ENCODE measurements at places on chromosomes 16 and 17. TPM values are rescaled to one million over a fixed set of nuclear protein-coding genes. Genes with fewer than 3 reads are reported as not detected.
A peak's percentile ranks its signal among the peaks of the same experiment; 100 is the strongest.

DNA sequence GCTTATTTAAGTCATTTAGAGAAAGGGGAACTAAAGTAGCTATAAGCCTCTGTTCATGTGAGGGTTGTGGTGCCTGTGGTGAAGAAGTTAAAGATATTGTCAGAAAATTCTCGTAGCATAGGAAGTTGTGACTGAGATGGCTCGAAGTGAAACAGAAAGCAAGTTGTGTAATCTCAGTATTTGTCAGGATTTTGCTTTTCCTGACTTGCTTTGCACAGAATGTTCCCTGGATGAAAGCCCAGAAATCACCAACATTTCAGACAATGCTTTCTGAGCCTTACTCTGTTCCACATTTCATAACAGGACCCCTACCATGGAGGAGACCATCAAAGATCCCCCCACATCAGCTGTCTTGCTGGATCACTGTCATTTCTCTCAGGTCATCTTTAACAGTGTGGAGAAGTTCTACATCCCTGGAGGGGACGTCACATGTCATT, 10.6 kb downstream of the CALCOCO2 start:
- no peaks in the 10 kb centered on the region for H3K27me3 ChIP-seq
- H3K27ac ChIP-seq, result peak overlapping the region; percentile 63
- H3K4me3 ChIP-seq, result peak overlapping the region; percentile 69
- peaks cover 29% of the 10 kb centered on the region for H3K36me3 ChIP-seq
- DNase-seq, result peak; percentile 87

GRCh38 chr17:74199306-74200092, 4.0 kb upstream of the RPL38 start:
- no peak overlapping the region for H3K27ac ChIP-seq
- H3K27me3 ChIP-seq, result peaks cover 16% of the 10 kb centered on the region
- DNase-seq, result peak; percentile 92
- peaks cover 9% of the 10 kb centered on the region for H3K36me3 ChIP-seq
- no peak overlapping the region for H3K4me3 ChIP-seq

DNA sequence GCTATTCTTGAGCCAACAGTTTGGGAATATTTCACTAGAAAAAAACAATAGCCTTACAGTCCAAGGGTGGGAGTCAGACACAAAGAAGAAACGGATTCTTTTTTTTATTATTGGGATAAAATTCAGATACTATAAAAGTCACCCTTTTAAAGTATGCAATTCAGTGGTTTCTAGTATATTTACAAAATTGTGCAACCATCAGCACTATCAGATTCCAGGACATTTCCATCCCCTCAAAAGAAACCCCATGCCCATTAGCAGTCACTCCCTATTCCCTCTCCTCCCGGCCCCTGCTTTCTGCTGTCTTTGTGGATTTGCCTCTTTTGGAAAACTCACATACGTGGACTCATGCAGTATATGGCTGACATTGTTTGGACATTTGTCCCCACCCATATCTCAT, 134.4 kb downstream of the C16orf95 start:
- DNase-seq, result no peak
- no peak overlapping the region for H3K27ac ChIP-seq
- no peaks in the 10 kb centered on the region for H3K27me3 ChIP-seq
- H3K4me1 ChIP-seq, result no peaks in the 10 kb centered on the region

DNA sequence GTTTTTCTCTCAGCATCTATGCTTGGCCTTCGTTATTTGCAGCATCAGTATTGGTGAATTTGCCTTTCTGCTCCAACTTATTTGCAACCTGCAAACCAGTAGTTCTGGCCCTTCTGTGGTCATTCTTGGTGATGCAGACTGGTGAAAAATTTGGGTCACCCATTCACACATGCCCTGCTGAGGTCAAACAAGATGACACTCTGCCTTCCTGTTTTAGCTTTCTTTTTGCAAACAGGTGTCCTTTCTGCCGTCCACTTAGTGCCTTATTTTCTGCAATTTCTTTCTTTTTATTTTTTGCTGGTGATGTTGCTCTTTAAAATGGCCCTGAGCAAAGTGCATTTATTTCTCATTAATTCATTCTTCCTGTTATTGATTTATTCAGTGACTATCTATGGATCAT, 31.3 kb downstream of the PLCG2 start:
- no peak for DNase-seq
- peaks cover 6% of the 10 kb centered on the region for H3K27me3 ChIP-seq
- no peak overlapping the region for H3K4me3 ChIP-seq
- peaks cover 1% of the 10 kb centered on the region for H3K36me3 ChIP-seq

DNA sequence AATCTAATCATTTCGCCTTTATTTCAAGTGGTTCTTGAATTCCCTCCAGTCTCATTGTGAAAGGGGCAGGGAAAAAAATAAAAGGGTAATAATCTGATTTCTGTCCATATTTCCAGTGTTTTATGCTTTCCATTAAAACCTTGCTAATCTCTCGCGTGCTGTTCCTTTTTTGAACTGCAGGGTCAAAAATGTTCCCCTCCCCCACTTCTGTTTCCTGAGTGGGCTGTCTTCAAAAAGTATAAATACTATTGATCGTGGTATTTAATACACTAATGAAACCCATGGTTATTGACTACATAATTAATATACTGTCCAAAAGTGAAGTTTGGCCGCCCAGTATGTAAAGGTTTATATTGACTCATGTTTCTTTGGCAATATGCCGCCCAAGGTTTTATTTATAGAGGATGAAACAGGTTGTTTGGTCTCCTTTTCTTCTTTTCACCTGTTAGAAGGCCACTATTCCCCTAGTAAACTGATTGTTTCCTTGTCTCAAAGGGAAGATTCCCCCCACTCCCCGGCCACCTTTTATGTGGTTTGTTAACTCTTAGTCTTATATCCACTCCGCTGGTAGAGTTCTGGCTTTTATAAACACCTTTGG, 69.7 kb downstream of the RPA1 start:
- H3K27me3 ChIP-seq, result peaks cover 9% of the 10 kb centered on the region
- H3K4me3 ChIP-seq, result no peak overlapping the region
- peaks cover 6% of the 10 kb centered on the region for H3K4me1 ChIP-seq
- no peak for DNase-seq
- H3K36me3 ChIP-seq, result peaks cover 41% of the 10 kb centered on the region
- no peak overlapping the region for H3K27ac ChIP-seq

GRCh38 chr17:44014437-44015172, at the start of gene TMEM101:
TSS of gene TMEM101 (minus strand) at chr17:44014963. CDS start at chr17:44014952, 11 bp downstream.
- H3K4me3 ChIP-seq, result peak within 1 kb of the TSS; percentile 96
- peaks cover 4% of the 10 kb centered on the region for H3K36me3 ChIP-seq
- H3K4me1 ChIP-seq, result peaks cover 17% of the 10 kb centered on the region
- H3K27me3 ChIP-seq, result no peaks in the 10 kb centered on the region
- DNase-seq, result peak; percentile 96

The PTGES3L gene
- 0.66 TPM for total RNA-seq

The MYL11 gene
- total RNA-seq, result 1.3 TPM

The C16orf89 gene
- total RNA-seq, result not detected

All from activated CD4-positive, alpha-beta T cell treated with anti-CD3 and anti-CD28 coated beads, Interleukin-2, amount 10 ng/mL, durations not matched to agents 24 days and 14 days (primary cell).